ENCODE measurements at places on chromosomes 11 and 22.
A peak's percentile ranks its signal among the peaks of the same experiment; 100 is the strongest.

GRCh38 chr11:111527279-111527678, 12.7 kb downstream of the HOATZ start:
- no peak for DNase-seq

- DNase-seq, result no peak
Observed at GRCh38 chr11:73410627-73411026, 34.4 kb downstream of the RELT start.

GRCh38 chr22:25554689-25555088, 9.8 kb upstream of the GRK3 start:
- DNase-seq, result no peak

GRCh38 chr11:43585877-43586608, 94.5 kb upstream of the HSD17B12 start:
- no peak for DNase-seq

- DNase-seq, result no peak
Observed at GRCh38 chr11:78613378-78613813, 38.7 kb upstream of the NARS2 start.

GRCh38 chr11:72328366-72329224, 84.6 kb upstream of the PHOX2A start:
- peak; percentile 57 for DNase-seq

GRCh38 chr22:17578136-17578754, 14.9 kb downstream of the SLC25A18 start:
- peak; percentile 53 for DNase-seq

DNA sequence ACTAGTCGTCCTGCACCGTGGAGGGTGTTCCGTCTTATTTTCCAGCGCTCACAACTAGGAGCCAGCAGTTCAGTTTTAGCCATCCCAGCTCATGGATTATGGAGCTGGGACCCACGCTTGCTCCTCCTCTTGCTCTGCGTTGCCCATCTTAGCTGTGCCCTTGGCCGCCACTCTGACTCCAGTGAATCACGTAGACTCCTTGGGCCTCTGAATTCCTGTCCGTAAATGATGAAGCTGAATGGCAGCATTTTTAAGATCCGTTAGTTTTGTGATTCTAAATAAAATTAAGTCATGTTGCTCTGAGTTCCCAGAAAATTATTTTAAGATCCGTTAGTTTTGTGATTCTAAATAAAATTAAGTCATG, 23.8 kb downstream of the BCR start:
- DNase-seq, result no peak

GRCh38 chr22:29877620-29878019, 5.4 kb upstream of the MTMR3 start:
- peak; percentile 64 for DNase-seq

Data from choroid plexus epithelial cell (primary cell).